ENCODE measurements at places on chromosomes 3 and 15.
A peak's percentile ranks its signal among the peaks of the same experiment; 100 is the strongest.

DNA sequence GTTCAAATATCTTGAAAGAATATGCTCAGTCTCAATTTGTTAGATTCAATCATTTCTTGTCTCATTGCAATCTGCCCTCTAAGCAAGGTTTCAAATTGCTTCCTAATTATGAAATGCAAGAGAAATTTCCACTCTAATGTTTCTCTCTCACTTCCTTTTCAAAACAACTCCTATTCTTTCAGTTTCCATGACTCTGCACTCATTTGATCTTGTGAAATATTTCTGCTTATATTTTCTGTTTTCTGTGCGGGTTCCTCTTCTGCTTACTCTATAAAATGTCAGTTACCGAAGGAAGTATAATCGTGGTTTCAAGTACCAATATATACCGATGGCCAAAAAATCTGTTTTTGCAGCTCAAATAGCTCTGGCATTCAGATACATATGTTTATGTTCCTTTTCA is 521.9 kb upstream of the NAALADL2 start:
- H3K4me1 ChIP-seq = no peaks in the 10 kb centered on the region
- H3K27me3 ChIP-seq = no peaks in the 10 kb centered on the region
- no peaks in the 10 kb centered on the region for H3K36me3 ChIP-seq
- no peak overlapping the region for H3K4me3 ChIP-seq
- DNase-seq = no peak

DNA sequence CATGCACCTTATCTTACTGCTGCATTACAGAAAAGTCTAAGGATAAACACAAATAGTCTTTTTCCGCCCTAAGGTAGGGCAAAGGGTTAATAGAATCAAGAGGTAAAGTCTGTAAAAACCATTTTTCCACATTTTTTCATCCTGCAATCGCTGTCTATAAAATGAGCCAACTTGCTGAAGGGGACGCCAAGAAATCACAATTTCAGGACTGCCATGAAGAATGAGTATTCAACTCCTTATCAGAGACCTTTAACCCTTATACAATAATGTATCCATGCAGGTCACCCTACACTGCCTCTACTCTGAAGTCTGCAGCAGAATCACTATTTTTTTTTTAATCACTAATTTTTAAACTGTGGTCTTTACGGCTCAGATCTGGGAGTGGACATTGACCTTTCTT is 1.1 kb upstream of the DNAJC13 start:
- H3K36me3 ChIP-seq = no peaks in the 10 kb centered on the region
- H3K27ac ChIP-seq = no peak overlapping the region
- DNase-seq = no peak
- H3K4me1 ChIP-seq = peaks cover 2% of the 10 kb centered on the region
- H3K27me3 ChIP-seq = no peaks in the 10 kb centered on the region

- DNase-seq = peak; percentile 8
- no peaks in the 10 kb centered on the region for H3K27me3 ChIP-seq
- H3K4me1 ChIP-seq = no peaks in the 10 kb centered on the region
- no peak overlapping the region for H3K27ac ChIP-seq
- no peak overlapping the region for H3K4me3 ChIP-seq
- H3K36me3 ChIP-seq = no peaks in the 10 kb centered on the region
These were observed 518.6 kb downstream of the GBE1 start for GRCh38 chr3:81242871-81243270.

DNA sequence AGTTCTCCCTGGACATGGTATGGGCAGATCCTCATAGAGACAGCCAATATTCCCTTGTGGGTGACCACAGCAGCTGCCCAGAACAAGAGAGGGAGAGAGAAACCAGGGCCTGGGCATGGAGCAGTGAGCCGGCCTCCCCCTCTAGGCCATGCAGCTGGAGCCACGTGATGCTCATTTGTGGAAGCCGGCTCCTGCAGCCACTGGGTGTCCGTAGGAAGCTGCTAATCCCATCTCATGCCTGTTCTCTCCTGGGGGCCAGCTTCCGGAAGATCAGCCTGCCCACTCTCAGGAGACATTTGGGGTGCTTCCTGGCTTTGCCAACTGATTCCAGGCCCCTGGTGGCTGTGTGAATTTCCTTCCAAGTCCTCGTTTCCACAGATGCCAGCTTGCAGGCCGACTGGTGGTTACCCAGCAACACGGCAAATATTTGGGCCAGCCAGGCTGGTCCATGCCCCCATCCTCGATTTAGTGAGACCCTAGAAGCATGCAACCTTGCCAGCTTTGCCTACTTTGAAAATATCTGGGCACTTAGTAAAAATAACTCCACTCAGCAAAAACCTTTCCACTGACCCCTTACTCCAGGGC is 55.3 kb downstream of the LINGO1 start:
- no peaks in the 10 kb centered on the region for H3K4me1 ChIP-seq
- H3K27ac ChIP-seq = no peak overlapping the region
- no peak overlapping the region for H3K4me3 ChIP-seq
- DNase-seq = peak; percentile 31

DNA sequence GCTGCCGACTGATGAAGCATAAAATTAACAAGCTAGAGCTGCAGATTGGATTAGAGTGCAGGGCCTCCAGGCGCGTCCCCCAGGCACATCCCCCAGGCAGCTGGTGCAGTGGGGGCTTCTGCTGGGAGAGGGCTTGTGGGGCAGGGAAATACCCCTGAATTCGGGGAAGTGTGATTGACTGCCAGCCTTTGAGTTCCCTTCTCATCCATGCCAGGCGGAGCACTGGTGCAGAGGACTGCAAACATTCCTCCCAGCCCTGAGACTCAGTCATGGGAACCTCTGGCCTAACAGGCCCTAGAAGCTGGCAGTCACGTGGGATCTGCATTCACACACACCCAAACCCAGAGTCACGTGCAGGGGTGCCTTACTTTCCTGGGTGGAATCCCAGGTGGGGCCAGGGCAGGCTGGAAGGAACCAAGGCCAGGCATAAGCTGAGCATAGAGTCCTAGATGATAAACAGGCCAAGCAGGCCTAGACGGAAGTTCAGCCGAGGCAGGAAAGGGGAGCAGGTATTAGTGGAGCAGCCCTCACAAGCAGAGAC is 46.2 kb upstream of the SEC22A start:
- no peaks in the 10 kb centered on the region for H3K4me1 ChIP-seq
- H3K27ac ChIP-seq = no peak overlapping the region
- no peak overlapping the region for H3K4me3 ChIP-seq
- no peaks in the 10 kb centered on the region for H3K27me3 ChIP-seq

- H3K27ac ChIP-seq = no peak overlapping the region
- H3K4me1 ChIP-seq = no peaks in the 10 kb centered on the region
- H3K27me3 ChIP-seq = no peaks in the 10 kb centered on the region
- no peak overlapping the region for H3K4me3 ChIP-seq
- H3K36me3 ChIP-seq = peaks cover 4% of the 10 kb centered on the region
- no peak for DNase-seq
These were observed 43.2 kb downstream of the HMCES start for GRCh38 chr3:129321887-129322286.

DNA sequence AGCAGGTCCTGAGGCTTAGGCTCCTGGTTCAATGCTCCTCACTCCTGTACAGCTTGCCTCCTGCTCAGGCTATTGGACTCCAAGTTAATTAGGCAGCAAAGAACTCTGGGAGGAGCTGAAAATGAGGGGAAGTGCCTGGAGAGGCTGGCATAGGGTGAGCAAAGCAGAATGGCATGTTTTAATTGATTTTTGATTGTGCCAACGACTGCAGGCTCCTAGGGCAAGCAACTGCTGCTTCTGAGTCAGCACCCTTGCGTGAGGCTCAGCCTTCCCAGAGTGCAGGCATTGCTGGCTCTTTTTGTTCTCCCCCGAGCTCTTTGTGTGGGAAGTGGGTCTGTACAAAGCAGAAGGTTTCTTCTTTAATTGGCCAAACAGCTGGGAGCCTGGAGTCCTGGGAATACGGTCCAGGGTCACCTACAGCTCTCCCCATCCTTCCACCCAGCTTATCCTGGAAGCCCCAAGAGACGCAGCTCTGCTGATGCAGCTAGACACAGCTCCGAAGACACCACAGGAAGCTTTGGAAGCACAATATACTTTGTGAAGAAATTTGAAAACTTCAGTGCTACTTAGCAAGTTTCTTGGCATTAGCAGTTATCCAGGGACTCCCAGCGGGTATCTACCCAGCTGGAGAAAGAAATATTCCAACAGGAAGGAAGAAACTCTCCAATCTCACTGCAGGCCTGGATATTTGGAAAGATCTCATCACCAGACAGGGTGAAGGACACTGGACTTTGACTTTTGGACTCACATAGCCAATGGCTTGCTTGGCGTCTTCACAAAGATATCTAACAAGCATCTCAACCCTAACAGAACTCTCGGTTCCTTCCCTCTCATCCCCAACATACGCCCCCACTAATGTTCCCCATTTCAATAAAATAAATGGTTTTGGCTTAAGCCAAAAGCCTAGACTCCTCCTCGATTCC is 76.8 kb downstream of the BDH1 start:
- peaks cover 7% of the 10 kb centered on the region for H3K4me1 ChIP-seq
- H3K4me3 ChIP-seq = no peak overlapping the region
- no peaks in the 10 kb centered on the region for H3K27me3 ChIP-seq
- no peaks in the 10 kb centered on the region for H3K36me3 ChIP-seq
- no peak for DNase-seq

DNA sequence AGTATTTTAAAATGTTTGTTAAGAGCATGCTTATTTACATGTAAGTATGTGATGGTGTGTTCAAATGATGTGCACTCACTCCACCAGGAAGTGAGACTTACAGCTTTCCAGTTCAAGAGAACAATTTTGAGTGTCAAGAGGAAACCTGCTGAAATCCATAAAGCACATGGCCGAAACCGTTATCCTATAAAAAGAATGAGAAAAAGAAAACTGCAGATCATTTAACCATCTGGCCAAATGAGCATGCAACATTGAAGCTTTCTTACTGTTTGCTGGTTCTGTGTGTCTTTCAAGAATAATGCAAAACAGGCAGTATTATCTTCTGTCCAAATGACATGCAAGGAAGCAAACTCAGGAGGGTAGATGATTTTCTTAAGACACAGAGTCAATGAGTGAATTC is 26.3 kb downstream of the GABRR3 start:
- no peak overlapping the region for H3K4me3 ChIP-seq
- H3K27ac ChIP-seq = no peak overlapping the region
- H3K27me3 ChIP-seq = no peaks in the 10 kb centered on the region
- no peaks in the 10 kb centered on the region for H3K36me3 ChIP-seq
- H3K4me1 ChIP-seq = no peaks in the 10 kb centered on the region

GRCh38 chr15:37616215-37616614 is 318.2 kb upstream of the TMCO5A start:
- no peak for DNase-seq
- H3K27me3 ChIP-seq = no peaks in the 10 kb centered on the region
- no peak overlapping the region for H3K27ac ChIP-seq
- H3K4me3 ChIP-seq = no peak overlapping the region
- H3K36me3 ChIP-seq = no peaks in the 10 kb centered on the region

DNA sequence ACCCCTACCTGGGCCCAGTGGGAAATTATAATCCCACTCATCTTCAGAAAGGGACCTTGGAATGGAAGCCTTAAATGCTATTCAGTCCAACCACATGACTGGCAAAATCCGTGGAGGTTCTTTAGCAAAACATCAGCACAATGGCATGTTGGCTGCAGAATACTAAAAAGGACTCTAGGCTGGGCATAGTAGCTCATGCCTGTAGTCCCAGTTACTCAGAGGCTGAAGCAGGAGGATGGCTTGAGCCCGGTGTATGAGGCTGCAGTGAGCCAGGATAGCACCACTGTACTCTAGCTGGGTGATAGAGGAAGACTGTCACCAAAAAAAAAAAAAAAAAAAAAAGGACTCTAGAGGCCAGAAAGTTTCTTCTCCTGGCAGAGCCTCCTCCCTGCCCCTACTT is 60.6 kb upstream of the RYK start:
- H3K27ac ChIP-seq = no peak overlapping the region
- H3K36me3 ChIP-seq = no peaks in the 10 kb centered on the region
- H3K4me1 ChIP-seq = peaks cover 14% of the 10 kb centered on the region
- DNase-seq = no peak

GRCh38 chr3:115903843-115904242 is 280.5 kb downstream of the GAP43 start:
- no peak overlapping the region for H3K27ac ChIP-seq
- H3K4me3 ChIP-seq = no peak overlapping the region
- H3K4me1 ChIP-seq = no peaks in the 10 kb centered on the region
- no peak for DNase-seq
- no peaks in the 10 kb centered on the region for H3K27me3 ChIP-seq

GRCh38 chr3:155350571-155350970 is 57.1 kb upstream of the STRIT1 start:
- no peaks in the 10 kb centered on the region for H3K27me3 ChIP-seq
- no peaks in the 10 kb centered on the region for H3K4me1 ChIP-seq
- H3K4me3 ChIP-seq = no peak overlapping the region
- no peak overlapping the region for H3K27ac ChIP-seq

GRCh38 chr3:95327478-95327877 is 1264.6 kb downstream of the NSUN3 start:
- H3K27ac ChIP-seq = no peak overlapping the region
- DNase-seq = peak; percentile 15
- H3K27me3 ChIP-seq = no peaks in the 10 kb centered on the region
- no peaks in the 10 kb centered on the region for H3K4me1 ChIP-seq

DNA sequence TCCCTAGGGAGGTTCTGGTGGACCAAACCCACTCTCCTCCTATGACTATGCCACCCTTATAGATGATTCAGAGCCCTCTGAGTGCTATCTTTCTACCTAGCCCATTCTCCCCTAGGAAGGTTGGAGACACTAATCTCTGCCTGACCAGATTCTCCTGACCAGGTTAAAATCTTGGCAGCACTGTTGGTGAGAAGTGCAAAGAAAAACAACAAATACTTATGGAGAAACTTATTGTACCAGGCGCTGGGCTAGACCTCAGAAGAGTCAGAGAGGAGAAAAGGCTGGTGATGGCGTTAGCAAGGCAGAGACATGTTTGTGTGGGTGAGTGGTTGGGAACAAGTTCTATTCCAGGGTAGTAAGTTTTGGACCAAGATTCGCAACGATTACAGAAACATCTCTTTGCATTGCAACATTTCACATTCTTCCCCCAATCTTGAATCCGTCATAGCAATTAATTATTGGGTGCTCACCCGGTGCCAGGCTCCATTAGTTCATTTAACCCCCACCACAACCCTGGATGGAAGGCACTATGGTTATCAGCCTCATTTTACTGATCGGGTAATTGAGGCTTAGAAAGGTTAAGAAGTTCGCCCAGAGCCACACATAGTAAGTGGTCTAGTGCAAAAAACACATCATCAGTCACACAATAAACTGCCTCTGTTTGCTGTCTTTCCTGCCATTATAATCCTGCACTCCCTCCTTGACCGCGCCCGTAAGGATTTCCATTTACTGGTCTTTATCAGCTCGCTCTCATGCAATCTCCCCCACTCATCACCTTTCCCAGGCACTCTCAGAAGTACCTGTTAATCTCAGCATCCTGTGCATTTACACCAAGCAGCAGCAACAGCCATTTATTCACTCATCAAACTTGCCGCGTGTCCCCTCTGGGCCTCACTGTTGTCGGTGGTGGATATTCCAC is 655 bp upstream of the TSPAN3 start:
- no peak overlapping the region for H3K4me3 ChIP-seq
- H3K27me3 ChIP-seq = no peaks in the 10 kb centered on the region
- no peaks in the 10 kb centered on the region for H3K36me3 ChIP-seq
- H3K4me1 ChIP-seq = peaks cover 3% of the 10 kb centered on the region
